Stimulated activated CD4-positive, alpha-beta T cell treated with anti-CD3 and anti-CD28 coated beads, Interleukin-1b, Interleukin-23, amount 100 ng/mL, for 4 hours (primary cell): ENCODE measurements at places on chromosomes 12 and 14.

- no peak for DNase-seq
Measured at GRCh38 chr12:49748306-49748705, 6.9 kb downstream of the TMBIM6 start.

- no peak for DNase-seq
Measured at GRCh38 chr14:89813617-89814031, 140.9 kb downstream of the EFCAB11 start.

DNA sequence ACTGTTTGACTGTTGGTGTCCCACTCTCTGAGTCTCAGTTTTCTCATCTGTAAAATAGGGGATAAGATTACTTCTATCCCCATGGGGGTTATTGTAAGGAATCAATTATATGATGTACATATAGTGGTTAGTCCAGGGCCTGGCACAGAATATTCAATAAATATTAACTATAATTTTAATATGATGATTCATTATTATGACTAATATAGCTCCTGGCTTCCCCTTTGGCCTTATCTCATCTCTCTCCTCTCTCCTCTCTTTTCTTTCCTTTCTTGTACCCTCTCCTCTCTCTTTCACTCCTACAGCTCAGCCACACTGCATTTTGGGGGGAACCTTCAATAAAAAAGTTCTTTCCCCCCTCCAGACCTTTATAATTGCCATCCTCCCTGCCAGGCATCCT, 21.1 kb downstream of the TMEM233 start:
- DNase-seq, result no peak

DNA sequence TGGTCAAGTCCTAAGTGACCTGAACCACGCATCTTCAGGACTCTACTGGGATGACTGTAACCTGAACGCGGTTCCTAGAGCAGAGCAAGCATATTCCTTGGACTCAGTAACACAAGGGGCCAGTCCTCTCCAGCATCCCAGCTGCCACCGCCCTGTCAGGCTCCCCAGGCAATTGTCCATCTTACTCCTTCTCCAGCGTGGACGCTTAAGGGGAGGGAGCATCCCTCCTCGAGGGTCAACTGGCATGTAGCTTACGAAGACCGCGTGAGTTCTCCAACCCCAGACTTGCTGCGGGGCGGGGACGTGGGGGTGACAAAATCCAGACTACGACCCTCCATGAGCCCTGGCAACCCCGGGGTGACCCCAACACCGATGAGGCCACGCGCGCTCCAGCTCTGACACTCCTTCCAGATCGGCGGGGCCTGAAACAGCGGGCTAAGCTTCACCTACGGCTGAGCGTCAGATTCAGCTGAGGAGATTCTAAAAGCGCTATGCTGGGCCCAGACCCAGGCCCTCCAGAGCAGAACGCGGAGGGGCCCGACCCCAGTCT, 846 bp upstream of the MTHFD1 start:
- DNase-seq, result no peak

- DNase-seq, result no peak
Measured at GRCh38 chr14:26180221-26180620, 417.6 kb downstream of the NOVA1 start.

GRCh38 chr12:1494856-1495255, 99.5 kb downstream of the FBXL14 start:
- DNase-seq, result no peak

DNA sequence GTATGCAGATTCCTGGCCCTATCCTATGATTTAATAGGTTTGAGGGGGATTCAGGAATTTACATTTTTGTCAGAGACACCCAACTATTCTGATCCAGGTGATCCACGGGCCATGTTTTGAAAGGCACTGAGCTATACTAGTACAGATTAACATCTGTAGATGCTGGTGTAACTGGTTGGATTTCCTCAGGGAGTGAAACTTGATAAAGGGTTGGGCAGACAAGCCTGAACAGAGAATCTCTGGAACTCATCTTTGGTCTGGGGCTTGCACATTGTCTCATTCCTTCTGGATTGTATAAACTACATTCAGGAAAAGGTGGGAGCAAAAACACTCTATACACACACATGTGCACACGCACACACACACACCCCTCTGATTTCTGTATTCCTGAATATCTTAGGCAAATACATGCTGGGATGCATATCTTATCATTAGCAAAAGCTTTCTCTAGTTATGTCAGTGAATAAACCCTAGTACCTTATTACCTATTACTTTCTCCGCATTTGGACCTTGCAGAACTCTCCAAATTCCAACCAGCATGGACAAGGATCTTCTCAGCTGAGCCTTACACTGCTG, 104.6 kb downstream of the SLC38A1 start:
- DNase-seq, result no peak

DNA sequence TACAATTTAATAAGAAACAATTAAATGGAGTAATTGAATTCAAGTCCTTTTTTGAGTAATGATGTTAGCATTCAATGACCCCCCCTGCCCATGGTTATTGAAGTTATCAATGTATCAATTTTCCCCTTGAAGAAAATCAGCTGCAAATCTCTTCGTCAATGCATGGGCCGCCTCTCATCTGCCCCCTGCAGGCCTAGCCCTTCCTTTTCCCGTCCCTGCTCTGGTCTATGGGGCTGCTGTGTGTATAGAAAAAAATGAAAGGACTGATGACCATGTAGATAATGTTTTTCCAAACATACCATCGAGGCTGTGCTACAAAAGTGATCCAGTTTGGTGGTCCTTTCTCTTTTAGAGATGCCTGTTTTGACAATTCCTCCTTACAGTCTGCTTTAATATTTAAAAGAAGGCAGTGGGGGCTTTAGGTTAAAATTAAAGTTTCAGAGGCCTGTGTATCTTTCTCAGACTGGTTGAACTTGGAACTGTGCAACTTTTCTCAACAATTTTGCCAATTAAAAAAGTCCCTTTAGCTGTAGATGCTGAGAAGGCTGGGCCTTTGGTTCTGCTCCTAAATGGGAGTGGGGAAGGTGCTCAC, 98.4 kb downstream of the APAF1 start:
- peak; percentile 14 for DNase-seq

- DNase-seq, result no peak
Measured at GRCh38 chr12:67748743-67749040, 100.1 kb downstream of the DYRK2 start.

DNA sequence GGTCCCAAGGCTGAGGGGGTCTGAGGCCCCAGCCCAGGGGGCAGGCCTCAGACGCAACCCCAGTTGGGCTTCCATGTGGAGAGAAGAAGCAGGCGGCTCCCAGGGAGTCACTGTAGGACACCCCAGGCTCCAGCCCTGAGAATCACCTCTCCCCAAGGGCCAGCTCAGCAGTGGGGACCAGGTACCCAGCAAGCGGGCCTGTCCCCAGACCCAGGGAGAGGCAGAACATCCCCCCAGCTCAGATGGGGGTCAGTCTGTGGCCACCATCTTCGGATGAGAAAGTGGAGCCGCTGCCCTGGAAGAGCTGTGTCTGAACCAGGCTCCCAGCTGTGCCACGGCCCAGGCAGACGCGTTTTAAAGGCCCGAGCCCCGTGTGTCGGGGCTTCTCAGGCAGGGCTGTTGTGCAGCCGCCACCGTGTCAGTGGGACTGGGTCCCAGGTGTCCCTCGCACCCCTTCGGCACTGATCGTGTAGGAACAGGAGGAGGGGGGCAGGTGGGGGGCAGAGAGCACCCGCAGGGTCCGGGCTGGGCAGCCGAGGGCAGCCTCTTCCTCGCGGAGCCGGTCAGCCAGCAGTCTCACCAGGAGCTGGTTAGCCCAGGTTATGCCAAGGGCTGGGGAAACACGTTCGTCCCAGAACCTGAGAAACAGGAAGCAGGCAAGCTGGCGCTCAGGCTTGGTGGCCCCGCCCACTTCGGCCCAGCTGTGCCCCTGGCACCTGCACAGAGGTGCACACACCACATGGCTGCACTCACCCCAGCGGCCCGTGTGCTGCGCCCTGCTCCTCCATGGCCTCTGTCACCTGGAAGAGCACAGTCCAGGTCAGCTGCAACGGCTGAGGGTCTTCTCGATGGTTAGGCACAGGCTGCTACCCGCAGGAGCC, 16.6 kb downstream of the XRCC3 start:
- no peak for DNase-seq

- DNase-seq, result no peak
Measured at GRCh38 chr12:102879144-102879763, 37.8 kb downstream of the PAH start.

GRCh38 chr14:69593018-69593677, 18.2 kb upstream of the SUSD6 start:
- DNase-seq, result no peak

DNA sequence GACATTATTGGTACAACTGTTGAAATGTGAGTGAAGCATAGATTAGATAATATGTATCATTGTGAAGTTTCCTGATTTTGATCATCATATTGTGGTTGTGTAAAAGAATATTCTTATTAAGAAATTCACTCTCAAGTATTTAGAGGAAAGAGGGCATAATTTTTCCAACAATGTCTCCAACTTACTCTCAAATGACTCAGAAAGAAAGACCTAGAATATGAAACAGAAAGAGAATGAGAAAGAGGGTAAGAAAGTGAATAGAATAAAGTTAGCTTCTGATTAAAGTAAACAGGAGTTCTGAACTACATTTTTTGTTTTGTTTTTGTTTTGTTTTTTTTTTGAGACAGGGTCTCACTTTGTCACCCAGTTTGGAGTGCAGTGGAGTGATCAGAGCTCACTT, 123.0 kb downstream of the CPNE8 start:
- no peak for DNase-seq

- DNase-seq, result no peak
Measured at GRCh38 chr12:59444932-59445331, 150.9 kb upstream of the SLC16A7 start.

GRCh38 chr12:98470469-98471082, 44.8 kb upstream of the TMPO start:
- DNase-seq, result no peak

DNA sequence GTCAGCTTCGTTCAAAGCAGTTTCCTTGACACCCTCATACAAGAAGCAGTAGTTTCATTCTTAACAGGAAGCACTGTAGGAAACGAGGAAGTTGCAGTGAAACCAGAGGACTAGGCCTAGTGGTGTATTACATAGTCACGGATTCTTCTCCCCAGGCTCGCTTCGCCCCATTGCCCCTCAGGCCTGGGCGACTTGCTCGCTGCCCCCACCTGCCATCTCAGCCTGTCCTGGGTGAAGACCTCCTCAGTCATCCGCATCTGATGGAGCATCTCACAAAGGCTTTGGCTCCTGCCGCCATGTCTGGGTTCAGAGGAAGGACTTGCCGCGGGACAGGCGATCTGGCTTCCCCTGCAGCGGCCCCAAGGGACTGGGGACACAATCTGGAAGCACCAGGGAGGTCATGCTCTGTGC, 93.5 kb downstream of the LMNTD1 start:
- no peak for DNase-seq

GRCh38 chr14:87901236-87901635, 91.7 kb downstream of the GALC start:
- DNase-seq, result no peak

DNA sequence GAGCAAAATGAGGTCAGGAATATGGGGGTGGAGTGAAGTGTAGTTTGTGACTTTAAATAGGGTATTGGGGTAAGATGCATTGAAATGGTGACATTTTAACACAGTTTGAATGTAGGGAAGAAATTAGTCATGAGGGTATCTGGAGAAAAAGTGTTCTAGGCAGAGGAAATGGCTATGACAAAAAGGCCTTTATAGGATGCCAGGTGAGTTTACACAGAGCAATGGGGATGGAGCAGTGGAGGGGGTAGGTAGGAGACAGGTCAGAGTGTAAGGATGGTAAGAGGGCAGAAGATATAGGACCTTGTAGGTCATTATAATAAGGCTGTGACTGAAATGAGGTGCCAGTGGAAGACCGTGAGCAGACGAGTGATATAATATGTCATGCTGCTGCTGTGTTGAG, 30.4 kb downstream of the HEATR5A start:
- DNase-seq, result no peak

GRCh38 chr12:1616233-1617066, 12.6 kb upstream of the WNT5B start:
- DNase-seq, result no peak
